ENCODE measurements at places on chromosomes 7 and 10.
A peak's percentile ranks its signal among the peaks of the same experiment; 100 is the strongest.

DNA sequence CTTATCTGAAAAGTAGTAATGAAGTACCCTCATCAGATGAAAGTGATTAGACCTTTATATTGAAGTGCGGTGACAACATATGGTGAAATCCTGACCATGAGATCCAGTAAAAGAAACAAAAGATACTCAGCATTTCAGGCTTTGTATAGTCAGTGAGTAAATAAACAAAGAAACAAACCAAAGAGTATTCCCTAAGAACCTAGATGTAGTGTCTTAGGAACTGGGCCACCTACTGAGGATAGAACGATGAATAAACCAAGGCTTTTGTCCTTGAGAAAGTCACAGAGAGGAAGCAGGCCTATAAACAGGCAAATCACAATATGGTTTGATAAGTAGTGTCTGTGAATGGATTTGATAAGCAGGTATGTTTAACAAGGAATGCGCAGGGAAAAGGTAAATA is 46.2 kb downstream of the ZNF277 start:
- DNase-seq, result no peak

DNA sequence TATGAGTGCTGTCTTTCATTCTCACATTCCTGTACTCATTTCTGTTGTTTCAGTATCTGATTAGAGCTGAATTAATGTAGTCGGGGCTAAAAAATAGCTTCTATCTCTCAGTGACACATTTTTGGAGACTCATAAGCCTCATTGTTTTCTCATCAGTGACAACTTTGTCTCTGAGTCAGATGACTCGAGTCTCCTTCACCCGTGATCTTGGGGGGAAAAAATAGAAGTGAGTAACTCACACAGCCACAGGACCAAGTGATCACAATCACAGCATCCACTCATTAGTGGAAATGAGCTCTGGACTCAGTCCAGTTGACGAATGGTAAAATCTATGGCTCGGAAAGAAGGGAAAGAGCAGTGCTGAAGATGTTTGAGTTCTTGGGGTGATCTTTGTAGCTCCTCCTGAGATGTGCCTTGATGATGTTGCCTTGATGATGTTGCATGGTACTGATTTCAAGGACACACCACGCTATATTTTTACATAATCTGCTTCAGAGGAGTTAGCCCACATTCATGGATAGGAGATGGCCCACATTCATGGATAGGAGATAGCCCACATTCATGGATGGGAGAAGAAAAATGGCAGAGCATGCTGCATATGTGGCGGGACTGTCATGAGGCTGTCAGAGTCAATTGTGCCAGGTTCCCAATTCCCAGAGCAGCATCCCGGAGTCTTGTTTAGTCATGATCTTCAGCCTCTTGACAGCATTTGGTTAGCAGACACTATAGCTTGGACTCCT is 214.7 kb downstream of the CELF2 start:
- peak; percentile 59 for DNase-seq

GRCh38 chr10:110425684-110426293 is 71.9 kb upstream of the DUSP5 start:
- peak; percentile 88 for DNase-seq

GRCh38 chr7:46871516-46871915 is 710.4 kb downstream of the TNS3 start:
- DNase-seq, result no peak

GRCh38 chr7:78900806-78901205 is 552.7 kb downstream of the MAGI2 start:
- DNase-seq, result no peak

GRCh38 chr7:106277976-106278375 is 6.8 kb downstream of the NAMPT start:
- DNase-seq, result no peak
